ENCODE measurements at places on chromosomes 2 and 18. TPM values are rescaled to one million over a fixed set of nuclear protein-coding genes. Genes with fewer than 3 reads are reported as not detected.

RUFY4 gene
- 2.1 TPM for total RNA-seq

AQP12B gene
- total RNA-seq: not detected

TMEM178A gene
- total RNA-seq: not detected

SPR gene
- total RNA-seq: 0.44 TPM

ADNP2 gene
- 19.4 TPM for total RNA-seq

FAM237A gene
- not detected for total RNA-seq

CFAP65 gene
- total RNA-seq: not detected
